ENCODE measurements at places on chromosomes 7 and 10.

- DNase-seq: no peak
These were observed 11.7 kb downstream of the PRKAG2 start for GRCh38 chr7:151865070-151865670.

DNA sequence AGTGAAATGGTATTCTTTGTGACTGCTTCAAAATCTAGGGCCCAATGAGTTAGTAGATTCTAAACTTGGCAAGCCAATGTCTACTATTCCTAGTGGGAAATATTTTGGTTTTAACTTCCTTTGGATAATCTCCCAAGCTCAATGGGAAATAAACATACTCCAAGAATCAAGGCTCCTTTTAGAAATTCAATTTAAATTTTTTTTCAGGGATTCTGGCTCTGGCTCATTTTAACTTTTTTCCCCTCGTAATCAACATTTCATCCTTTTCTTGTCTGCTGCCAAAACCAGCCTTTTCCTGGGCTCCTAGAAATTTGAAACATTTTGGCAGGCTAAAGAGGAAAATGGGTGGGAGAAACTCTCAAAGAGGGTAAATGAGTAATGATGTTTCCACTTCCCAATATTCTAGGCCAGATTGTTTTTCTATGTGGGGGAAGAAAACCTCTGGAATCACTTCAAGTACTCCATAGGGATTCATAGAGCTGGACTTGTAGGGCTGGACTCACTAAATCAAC, 85.6 kb upstream of the AGR3 start:
- DNase-seq: no peak

- DNase-seq: no peak
These were observed 4.9 kb upstream of the ADIRF start for GRCh38 chr10:86963341-86963919.

DNA sequence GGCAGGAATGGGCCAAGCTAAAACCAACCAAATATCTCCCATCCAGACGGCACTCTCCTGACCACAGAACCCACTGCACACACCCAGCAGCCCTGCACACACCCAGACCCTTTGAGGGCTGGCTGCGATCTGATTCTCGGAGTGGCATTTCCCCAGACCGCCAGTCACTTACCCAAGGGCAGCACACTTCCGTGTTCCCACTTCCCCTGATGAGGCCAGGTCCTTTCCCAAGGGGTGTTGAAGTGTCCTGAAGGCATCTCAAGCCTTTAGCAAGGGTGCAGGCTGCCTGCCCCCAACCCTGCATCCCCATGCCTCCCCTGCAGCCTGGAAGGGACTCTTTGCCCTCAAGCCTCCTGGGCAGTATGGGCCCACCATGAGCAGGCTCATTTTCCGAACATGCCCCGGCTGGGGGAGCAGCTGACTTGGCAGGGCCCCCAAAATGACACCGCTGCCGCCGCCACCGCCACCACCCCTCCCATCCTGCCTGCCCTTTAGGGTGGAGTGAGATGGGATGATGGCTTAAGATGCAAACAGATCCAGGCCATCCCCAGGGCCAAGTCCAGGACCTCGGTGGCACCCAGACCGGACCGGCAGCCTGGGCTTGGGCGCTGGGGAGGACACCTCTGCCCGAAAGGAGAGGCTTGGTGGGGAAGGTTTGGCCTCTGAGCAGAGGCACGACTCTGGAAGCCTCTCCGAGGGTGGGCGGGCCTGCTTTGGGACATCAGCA, 159.8 kb downstream of the NRF1 start:
- DNase-seq: no peak

DNA sequence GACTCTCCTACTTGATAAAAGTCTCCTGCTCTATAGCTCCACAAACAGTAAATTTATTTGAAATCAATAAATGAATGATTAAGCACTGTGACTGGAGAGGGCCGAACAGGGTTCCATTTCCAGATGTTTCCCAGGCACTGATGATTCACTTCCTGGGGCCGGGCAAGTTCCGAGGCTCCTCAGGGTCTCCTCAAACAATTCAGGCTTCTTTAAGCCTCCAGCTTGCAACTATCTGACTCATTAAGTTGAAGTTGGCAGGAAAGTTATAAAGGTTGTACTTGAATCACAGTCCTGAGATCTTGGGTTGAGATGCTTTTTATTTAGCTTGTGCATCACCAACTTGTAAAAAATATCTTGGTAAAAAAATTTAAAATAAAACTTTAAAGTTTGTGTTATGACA, 612.9 kb downstream of the DNAJB6 start:
- no peak for DNase-seq

DNA sequence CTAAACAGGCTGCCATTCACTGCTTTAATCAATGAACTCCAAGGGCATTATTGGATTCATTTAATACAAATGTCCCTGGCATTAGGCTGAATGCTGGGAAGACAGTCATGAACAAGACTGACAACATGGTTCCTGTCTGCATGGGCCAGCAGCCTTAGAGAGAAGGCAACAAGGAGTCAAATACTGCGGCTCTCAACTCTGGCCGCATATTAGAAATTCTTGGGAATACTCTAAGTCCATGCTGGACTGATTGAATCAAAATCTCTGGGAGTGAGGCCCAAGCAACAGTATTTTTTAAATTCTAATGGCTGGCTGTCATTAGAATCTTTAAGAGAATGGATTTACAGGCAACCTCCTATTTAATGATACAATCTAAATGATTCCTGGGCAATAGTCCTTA, 34.1 kb downstream of the FGFBP3 start:
- DNase-seq: no peak

DNA sequence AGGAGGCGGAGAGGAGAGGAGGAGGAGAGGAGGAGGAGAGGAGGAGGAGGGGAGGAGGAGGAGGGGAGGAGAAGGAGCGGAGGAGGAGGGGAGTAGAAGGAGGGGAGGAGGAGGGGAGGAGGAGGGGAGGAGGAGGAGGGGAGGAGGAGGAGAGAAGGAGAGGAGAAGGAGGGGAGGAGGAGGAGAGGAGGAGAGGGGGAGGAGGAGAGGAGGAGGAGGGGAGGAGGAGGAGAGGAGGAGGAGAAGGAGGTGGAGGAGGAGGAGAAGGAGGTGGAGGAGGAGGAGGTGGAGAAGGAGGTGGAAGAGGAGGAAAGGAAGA, 15.5 kb upstream of the CRCP start:
- DNase-seq: no peak

DNA sequence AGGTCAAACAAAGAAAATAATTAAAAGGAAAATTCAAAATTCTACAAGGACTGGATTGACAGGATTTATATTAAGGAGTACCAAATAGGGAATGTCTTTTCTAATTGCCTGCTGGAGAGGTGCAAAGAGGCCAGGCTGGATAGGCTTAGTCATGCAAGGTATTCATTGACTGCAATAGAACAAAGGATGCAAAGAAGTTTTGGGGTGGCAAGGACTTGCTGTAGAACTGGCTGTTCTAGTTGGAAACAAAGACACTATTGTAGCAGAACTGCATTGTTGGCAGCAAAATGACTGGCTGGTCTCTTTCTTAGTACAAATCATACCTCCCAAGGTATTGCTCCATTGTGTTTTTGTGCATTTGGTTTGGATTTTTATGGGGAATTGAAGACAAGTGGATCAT, 10.1 kb downstream of the ITGB8 start:
- no peak for DNase-seq

- no peak for DNase-seq
These were observed 157.0 kb downstream of the EMX2 start for GRCh38 chr10:117699436-117700075.

- DNase-seq: no peak
These were observed 186.5 kb upstream of the TMEM72 start for GRCh38 chr10:44724415-44725174.

GRCh38 chr10:72277996-72278667, 4.4 kb downstream of the DDIT4 start:
- no peak for DNase-seq

GRCh38 chr10:34746094-34746493, 69.0 kb downstream of the PARD3 start:
- DNase-seq: no peak

DNA sequence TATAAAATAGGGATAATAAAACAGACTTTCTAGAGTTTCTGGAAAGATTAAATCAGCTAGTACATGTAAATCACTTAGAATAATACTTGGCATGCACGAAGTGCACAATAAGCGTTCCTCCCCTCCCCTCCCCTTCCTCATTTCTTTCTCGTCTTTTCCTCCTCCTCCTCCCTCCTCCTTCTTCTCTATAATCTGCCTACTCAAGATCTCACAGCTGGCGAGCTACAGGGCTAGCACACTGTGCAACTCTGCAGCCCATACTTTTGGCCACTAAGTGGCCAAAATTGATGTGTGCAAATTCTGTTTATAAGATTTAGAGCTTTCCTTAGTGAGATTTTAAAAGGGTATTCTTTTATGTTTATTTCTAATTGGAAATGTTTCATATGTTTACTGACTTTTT, 565.3 kb downstream of the PHTF2 start:
- DNase-seq: no peak

- DNase-seq: peak; percentile 43
These were observed 562 bp downstream of the TMEM243 start for GRCh38 chr7:87218796-87219544.

- DNase-seq: no peak
These were observed 177.3 kb downstream of the TCF7L2 start for GRCh38 chr10:113127261-113127900.

GRCh38 chr10:100346351-100346764, 675 bp upstream of the SCD start:
- peak; percentile 68 for DNase-seq

GRCh38 chr10:126969310-126969709, 64.1 kb downstream of the DOCK1 start:
- no peak for DNase-seq

DNA sequence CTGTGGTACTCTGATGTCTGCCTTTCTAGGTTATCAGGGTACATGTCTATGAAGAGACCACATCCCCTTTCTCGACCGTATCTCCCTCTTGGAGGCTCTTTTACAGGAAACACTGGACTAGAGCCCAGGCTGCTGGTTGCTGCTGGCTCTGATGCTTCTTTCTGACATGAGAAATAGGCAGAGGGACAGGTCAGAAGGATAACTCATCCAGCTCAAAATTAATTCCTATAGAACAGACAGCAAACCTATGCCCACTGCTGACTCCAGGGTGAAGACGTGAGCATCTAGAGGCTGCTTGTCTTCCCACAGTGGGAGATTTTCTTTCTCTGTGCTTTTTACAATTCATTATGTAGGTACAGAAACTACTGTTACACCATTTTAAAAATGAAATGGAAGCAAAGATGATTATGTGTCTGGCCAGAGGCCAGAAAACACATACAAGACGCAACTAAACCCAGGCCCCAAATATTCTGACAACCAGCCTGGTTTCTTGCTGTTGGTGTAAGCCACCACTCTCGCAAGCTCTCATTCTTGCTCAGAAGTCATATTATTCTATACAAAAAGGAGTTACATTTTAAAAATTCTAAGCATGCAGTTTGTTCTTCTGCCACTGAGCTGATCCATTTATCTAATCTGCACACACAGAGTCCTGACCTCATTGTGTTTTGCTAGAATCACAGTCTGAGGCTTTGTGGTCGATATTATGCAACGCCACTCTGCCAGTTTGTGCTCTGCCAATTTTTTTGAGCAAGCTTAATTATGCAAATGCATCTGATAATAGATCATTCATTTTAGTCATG, 424.3 kb downstream of the KIF20B start:
- no peak for DNase-seq

GRCh38 chr10:93410697-93411348, 71.3 kb downstream of the MYOF start:
- no peak for DNase-seq

- DNase-seq: no peak
These were observed 1217.1 kb upstream of the CELF2 start for GRCh38 chr10:9800571-9800970.

DNA sequence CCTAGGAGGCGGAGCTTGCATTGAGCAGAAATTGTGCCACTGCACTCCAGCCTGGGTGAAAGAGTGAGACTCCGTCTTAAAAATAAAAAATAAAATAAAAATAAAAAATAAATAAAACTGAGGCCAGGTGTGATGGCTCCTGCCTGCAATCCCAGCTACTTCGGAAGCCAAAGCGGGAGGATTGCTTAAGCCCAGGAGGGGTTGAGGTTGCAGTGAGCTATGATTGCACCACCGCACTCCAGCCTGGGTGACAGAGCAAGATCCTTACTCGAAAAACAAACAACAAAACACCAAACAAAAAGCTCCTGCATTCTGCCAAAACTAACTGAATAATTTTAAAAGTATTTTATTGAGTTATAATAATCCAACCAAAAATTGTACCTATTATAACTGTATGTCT, 36.2 kb downstream of the AGAP4 start:
- DNase-seq: no peak

GRCh38 chr7:129170441-129171021, 17.9 kb upstream of the SMO start:
- DNase-seq: no peak

DNA sequence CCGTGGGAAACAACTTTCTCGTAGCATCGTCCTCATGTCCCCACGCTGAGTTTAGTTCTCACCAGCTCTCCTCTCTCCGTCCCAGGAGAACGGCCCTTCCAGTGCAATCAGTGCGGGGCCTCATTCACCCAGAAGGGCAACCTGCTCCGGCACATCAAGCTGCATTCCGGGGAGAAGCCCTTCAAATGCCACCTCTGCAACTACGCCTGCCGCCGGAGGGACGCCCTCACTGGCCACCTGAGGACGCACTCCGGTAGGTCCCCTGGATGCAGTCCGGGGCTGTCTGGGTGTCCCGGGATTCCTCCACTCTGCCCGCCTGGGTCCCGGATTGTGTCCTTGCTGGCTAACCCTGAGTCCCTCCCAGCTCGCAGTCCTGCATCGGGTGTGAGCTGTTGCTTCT, 67.7 kb downstream of the FIGNL1 start:
- no peak for DNase-seq

DNA sequence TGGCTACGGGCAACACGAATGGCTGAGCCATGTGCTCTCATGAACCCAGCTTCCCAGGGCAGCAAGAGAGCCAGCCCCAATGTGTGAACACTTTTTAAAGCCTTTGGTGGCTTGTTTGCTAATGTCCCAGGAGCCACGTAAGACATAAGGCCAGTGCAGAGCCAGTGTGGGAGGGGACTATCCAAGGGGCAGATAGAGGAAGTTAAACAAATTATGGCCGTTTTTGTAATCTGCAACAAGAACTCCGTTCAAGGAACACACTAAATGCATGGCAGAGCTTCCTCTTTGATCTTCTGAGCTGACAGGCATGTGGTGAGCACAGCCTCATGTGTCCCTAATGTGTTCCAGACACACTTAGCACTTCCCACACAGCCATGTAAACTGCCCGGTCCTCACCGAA, 133.3 kb downstream of the TEX36 start:
- no peak for DNase-seq

GRCh38 chr10:50232261-50232639, 19.1 kb downstream of the ASAH2 start:
- no peak for DNase-seq

DNA sequence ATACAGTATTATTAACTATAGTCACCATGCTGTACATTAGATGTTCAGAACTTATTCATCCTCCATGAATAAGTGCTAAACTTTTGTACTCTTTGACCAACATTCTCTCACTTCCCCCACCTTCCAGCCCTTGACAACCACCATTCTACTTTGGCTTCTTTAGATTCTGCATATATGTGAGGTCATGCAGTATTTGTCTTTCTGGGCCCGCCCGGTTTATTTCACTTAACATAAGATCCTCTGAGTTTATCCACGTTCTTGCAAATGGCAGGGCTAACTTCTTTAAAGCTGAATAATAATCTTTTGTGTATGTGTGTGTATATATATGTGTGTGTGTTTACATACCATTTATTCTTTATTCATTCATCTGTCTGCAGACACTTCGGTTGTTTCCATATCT, 336.8 kb downstream of the BBS9 start:
- no peak for DNase-seq
